Right lobe of liver (tissue), 6 donors: ENCODE measurements at places on chromosomes 1 and 21. TPM values are rescaled to one million over a fixed set of nuclear protein-coding genes. Genes with fewer than 3 reads are reported as not detected.
A peak's percentile ranks its signal among the peaks of the same experiment; 100 is the strongest.

DNA sequence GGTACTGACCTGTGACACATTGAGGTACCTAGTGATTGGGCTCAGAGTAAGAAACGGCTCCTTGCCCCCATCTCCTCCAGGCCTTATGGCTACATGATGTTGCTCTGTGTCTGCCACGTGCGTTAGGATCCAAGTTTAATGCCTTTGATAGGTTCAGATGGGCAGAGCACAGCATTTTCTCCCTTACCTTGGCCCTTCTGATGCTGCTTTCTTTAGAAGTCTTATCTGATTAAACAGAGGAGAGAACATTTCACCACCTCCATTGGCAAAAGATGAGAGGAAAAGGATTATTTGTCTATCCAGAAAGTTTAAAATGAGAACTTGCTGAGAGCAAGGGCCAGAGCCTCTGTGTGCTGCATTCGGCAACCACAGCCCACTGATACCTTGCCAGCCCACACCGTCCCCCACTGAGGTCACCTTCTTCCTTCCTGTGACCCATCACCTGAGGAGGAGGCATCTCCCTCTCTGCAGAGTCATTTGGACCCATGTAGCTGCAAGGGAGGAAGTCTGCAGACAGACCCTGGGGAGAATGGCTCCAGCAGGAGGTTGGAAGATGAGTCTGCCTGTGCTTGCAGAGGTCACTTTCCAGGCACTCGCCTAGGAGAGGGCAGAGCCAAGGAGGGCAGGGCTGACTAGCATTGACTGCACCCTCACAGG lies 16.7 kb downstream of the SHISA4 start:
- H3K4me3 ChIP-seq: no peak overlapping the region
- no peaks in the 10 kb centered on the region for H3K27me3 ChIP-seq
- H3K36me3 ChIP-seq: no peaks in the 10 kb centered on the region
- DNase-seq: no peak
- H3K4me1 ChIP-seq: no peaks in the 10 kb centered on the region

GRCh38 chr1:89881415-89882058 lies 60.7 kb downstream of the LRRC8D start:
- H3K4me3 ChIP-seq: no peak overlapping the region
- H3K4me1 ChIP-seq: no peaks in the 10 kb centered on the region
- no peak for DNase-seq

DNA sequence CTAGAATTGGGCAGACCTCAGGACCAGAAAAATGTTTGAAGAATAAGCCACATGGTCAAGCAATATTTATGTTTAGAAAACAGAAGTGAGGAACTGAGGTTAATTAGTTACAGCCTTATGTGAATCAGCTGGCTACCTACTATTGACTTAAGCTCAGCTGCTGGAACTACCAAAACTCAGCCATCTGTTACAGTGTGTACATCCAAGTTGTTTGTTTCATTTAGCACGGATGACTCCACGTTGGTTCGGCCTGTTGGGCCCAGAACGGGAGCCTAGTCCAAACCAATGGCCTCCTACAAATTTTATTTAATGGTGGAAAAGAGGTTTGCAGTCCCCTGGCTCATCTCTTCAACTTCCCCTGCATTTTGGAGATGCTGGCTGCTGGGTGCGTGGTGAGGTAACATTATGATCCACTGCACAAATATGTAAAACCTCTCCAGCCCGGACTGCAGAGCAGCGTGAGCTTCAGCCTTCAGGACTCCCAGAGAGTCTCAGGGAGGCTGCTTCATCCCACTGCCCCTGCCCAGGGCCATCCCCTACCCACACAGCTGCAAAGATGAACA lies 143.4 kb downstream of the ZZZ3 start:
- no peak overlapping the region for H3K4me3 ChIP-seq
- DNase-seq: no peak
- peak overlapping the region; percentile 50 for H3K27ac ChIP-seq
- no peaks in the 10 kb centered on the region for H3K36me3 ChIP-seq
- no peaks in the 10 kb centered on the region for H3K4me1 ChIP-seq

DNA sequence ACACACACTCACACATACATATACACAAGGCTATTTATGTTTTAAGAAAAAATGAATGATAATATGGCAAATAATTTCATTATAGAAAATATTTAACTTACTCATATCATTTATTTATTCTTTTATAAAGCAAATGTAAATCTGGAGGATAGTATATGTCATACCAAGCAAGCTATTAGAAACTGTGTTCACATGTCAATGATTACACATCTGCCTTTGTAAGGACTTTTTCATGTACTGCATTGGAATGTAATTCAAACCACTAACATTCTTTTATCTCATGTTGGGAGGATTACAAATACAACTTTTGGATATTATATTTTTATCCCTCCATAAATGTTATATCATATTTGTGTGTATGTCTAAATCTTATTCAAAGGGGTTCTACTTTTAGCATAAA lies 1887.4 kb downstream of the NCAM2 start:
- no peak overlapping the region for H3K4me3 ChIP-seq
- DNase-seq: no peak
- no peaks in the 10 kb centered on the region for H3K36me3 ChIP-seq
- no peaks in the 10 kb centered on the region for H3K27me3 ChIP-seq
- no peak overlapping the region for H3K27ac ChIP-seq

GRCh38 chr1:12811409-12811784 lies 19.8 kb downstream of the PRAMEF11 start:
- no peak overlapping the region for H3K4me3 ChIP-seq
- DNase-seq: no peak
- H3K36me3 ChIP-seq: no peaks in the 10 kb centered on the region
- no peak overlapping the region for H3K27ac ChIP-seq

The AADACL4 gene
- total RNA-seq: not detected

The OR2T11 gene
- total RNA-seq: not detected

The CR2 gene
- not detected for total RNA-seq

DNA sequence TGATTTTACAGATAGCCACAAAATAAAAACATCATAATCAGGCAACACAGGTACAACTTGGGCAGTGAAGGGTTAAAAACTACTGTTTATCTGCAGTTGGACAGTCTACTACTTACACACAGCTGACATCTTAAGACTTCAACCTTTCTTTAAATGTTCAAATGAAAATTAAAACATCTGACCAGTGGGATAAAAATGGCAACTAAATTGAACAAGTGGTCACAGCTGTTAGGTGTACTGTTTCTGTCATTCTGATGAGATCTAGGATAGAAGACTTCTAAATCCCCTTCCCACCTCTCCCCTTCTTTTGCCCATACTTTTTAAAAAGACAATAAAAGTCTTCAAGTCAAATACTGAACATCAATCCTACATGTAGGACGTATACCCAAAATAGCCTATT lies 56.2 kb downstream of the ENAH start:
- H3K27me3 ChIP-seq: no peaks in the 10 kb centered on the region
- no peaks in the 10 kb centered on the region for H3K36me3 ChIP-seq
- no peak overlapping the region for H3K4me3 ChIP-seq
- no peaks in the 10 kb centered on the region for H3K4me1 ChIP-seq

DNA sequence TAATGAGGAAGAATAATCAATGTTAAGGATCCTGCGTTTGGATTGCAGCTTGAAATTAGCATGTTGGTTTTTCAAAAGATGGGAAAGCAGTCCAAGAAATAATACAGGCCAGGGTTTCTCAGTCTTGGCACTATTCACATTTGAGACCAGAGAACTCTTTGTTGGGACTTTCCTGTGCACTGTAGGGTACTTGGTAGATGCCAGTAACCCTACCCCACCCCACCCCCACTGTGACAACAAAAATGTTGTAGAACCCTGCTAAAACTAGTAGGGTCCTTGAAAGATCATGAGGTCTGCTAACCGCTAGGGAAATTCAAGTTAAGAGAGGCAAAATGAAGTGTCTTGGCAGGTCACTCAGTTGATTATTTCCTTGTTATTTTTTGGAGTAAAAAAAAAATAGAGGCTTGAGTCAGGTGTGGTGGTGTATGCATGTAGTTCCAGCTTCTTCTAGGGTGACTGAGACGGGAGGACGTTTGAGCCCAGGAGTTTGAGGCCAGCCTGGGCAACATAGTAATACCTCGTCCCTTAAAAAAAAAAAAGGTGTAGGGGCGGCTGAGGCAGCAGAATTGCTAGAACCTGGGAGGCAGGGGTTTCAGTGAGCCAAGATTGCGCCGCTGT lies 53.3 kb downstream of the SPEN start:
- H3K27me3 ChIP-seq: no peaks in the 10 kb centered on the region
- H3K4me3 ChIP-seq: no peak overlapping the region
- DNase-seq: no peak
- H3K36me3 ChIP-seq: no peaks in the 10 kb centered on the region

DNA sequence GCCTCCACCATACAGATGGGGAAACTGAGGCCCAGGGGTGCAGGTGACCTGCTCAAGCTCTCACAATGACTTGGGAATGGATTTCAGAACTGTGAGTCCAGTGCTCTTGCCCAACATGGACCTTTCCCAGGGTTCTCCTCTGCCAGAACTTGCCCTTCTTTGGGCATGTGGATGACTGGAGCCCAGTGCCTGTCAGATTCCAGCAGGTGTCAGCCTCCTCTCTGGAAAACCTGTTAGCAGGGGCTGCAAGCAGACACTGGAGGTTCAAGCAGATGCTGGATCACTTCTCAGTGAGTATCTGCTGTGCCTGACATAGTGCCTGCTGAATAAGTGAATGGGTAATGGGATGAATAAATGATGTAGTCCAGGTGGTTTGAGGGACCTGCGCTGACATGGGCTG lies 314.2 kb upstream of the POU3F1 start:
- no peak overlapping the region for H3K27ac ChIP-seq
- no peak overlapping the region for H3K4me3 ChIP-seq
- no peaks in the 10 kb centered on the region for H3K27me3 ChIP-seq
- no peaks in the 10 kb centered on the region for H3K4me1 ChIP-seq
- no peak for DNase-seq

The LRRC53 gene
- total RNA-seq: not detected

GRCh38 chr21:33391656-33392055 lies 11.6 kb upstream of the IFNGR2 start:
- no peaks in the 10 kb centered on the region for H3K27me3 ChIP-seq
- H3K36me3 ChIP-seq: no peaks in the 10 kb centered on the region
- DNase-seq: no peak
- no peaks in the 10 kb centered on the region for H3K4me1 ChIP-seq
- H3K27ac ChIP-seq: no peak overlapping the region

DNA sequence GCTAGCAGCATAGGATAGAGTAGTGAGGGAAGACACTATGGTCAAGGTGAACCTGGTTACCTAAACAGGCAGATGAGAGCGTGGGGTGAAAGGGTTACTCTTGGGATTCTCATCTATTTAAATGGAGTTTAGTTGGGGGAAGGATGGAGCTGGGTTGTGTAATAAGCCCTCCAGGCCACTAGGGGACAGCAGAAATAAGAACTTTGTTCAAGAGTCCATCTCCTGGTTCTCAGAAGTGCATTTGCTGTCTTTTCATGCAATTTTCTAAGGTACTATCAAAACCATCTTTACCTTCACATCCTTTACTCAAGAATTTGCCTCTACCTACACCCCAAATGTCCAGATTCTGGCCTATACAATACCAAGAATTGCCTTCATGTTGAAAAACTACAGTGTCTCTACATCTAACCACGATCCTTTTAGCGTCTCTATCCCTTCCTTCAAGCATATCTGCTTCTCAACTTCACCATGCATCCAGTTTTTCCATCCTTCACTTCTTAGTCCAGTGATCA lies 28.0 kb downstream of the SLAMF1 start:
- H3K36me3 ChIP-seq: no peaks in the 10 kb centered on the region
- DNase-seq: no peak
- H3K4me3 ChIP-seq: no peak overlapping the region
- no peaks in the 10 kb centered on the region for H3K27me3 ChIP-seq

GRCh38 chr1:93701629-93702028 lies 20.0 kb upstream of the BCAR3 start:
- no peak overlapping the region for H3K4me3 ChIP-seq
- H3K4me1 ChIP-seq: no peaks in the 10 kb centered on the region
- no peak overlapping the region for H3K27ac ChIP-seq

GRCh38 chr1:114648503-114648902 lies 21.3 kb downstream of the DENND2C start:
- DNase-seq: no peak
- H3K27me3 ChIP-seq: no peaks in the 10 kb centered on the region
- H3K36me3 ChIP-seq: no peaks in the 10 kb centered on the region
- no peak overlapping the region for H3K27ac ChIP-seq
- H3K4me3 ChIP-seq: no peak overlapping the region

The C1orf116 gene
- total RNA-seq: 0.40 TPM
